ENCODE measurements at places on chromosomes 6 and 20. TPM values are rescaled to one million over a fixed set of nuclear protein-coding genes. Genes with fewer than 3 reads are reported as not detected.

TBXT gene
- total RNA-seq, result not detected

OR12D3 gene
- not detected for total RNA-seq

SULF2 gene
- total RNA-seq, result 3.8 TPM

EDEM2 gene
- 79.8 TPM for total RNA-seq

MICB gene
- 3.1 TPM for total RNA-seq

KIAA1586 gene
- total RNA-seq, result 11.4 TPM

Measured in bronchial smooth muscle cell (primary cell).